ENCODE measurements at places on chromosomes 6 and 20.

DNA sequence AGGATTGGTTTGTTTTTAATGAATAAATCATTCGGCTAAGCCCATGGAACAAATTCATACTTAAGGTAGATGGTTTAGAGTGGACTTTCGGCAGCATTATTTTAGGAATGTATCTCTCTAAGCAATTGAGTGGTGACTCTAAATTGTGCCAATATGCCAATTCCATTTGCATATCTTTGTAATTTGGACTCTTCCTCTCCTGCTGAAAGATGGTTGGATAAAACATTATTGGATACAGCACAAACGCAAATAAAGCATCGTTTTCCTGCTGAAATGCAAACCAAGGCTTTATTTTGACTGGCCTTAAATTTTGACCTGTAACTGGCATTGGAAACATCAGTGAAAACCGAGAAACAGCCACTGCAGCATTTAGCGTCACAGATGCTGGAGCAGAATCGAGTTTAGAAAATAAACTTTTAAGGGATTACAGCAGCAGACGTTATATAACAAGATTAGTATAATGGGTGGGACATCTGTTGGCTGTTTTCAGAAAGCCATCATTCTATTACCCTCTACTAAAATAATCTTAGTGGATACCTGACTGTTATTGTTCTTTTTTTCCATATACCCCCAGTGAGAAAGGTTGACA, 726.0 kb downstream of the KIF16B start:
- DNase-seq: no peak

- no peak for DNase-seq
Observed at GRCh38 chr6:42989923-42990322, 5.6 kb downstream of the PPP2R5D start.

GRCh38 chr6:1609041-1609647, 571 bp upstream of the FOXC1 start:
- no peak for DNase-seq

DNA sequence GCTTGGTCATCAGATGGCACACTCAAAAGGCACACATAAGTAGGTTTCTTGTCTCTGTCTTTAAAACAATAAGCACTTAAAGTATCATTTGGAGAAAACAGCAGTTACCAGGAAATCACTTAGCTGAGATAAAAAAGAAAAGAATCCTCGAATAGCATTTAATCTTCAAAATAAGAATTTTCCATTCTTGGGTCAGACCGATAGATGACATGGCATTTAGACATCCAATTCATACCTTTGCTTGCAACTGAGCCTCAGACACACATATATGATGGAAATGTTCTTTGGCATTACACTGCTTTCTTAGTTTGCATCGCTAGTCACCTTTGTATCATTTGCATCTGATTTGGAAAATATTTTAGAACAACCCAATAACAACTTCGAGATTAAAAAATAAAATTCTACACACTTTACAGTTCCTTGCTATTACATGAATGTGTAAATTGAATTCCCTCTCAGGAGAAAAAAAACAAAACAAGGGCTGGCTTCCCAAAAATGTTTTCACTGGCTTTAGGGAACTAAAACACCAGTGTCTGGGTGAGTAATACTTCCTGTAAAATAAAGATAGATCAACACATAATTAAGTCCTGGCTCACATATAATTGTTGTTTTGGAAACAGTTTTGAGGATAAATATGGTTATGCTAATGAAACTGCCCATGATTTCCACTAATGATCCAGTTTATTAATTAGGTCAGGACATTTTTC, 1.3 kb upstream of the RNF217 start:
- DNase-seq: no peak

- no peak for DNase-seq
Observed at GRCh38 chr6:107811591-107812218, 12.4 kb downstream of the SCML4 start.

GRCh38 chr6:106512048-106512967, 117.0 kb downstream of the RTN4IP1 start:
- peak; percentile 81 for DNase-seq

DNA sequence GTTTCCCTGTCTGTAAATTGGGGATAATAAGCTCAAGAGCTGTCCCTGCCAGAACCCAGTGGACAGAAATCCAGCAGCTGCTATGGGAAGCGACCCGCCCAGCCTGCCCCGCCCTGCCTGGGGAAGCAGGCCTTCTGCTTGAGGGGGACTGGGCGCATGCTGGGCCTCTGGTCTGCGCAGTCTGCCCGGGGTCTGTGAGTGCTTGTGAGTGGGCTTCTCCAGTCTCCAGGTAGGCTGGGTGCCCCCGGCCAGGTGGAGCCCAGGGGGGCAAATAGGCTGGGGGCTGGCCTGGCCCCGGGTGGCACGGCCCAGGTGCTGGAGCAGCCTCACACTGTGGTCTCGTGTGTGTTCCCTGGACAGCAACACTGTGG, 648 bp upstream of the RBBP8NL start:
- DNase-seq: no peak

DNA sequence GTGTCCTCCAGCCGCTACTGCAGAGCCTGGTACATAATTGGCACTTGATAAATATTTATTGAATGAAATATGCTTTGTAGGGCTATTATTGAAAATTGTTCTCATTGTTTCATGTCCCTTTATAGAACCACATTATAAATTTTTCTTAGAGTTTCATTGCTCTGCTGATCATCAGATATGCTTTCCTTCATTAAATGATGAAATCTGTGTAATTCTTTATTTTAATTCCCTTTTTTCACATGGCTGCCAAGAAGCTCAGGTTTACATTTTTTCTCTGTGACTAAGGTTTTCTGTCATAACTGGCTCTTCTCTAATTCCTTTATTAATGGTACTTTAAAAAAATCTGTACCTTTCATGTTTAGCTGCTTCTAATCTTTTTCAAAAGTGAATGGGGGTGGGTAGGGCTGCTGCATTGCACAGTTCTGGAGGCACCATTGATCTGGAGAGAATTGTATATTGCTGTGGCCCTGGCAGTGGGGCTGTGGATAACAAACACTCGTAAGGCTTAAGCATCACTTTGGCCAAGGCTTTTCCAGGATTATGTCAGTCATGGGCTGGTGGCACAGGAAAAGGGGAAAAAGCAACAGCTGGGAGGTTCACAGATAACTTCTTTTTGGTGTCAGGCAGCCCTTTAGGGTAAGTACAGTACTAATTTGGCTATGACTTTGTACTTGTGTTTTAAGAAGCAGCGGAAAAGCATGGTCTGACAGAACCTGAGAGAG, 43.8 kb downstream of the ARFGEF2 start:
- DNase-seq: no peak

DNA sequence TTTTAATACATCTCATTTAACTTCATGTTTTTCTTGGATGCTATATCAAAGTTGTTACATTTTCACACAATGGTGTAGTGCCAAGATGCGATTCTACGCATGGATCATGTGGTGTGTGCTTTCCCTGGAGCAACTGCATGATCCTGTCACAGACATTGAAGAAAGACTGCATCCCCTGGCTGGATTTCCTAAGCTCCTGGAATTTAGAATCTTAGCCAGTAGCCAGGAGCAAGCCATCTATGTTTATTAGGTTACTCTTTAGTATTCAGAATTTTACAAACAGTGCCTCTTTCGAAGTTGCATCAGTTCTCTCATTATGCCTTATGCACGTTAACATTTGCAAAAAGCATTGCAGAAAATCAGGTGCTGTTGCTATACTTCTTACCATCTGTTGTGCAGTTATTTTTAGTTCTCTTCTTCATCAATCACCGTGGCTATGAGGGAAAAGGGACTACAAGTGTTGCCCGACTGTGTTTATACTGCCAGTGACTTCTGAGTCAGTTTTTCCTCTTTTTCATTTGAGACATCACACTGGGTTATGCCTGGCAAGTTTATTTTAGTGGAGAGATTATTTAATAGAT, 584.2 kb downstream of the BCKDHB start:
- no peak for DNase-seq

- DNase-seq: no peak
Observed at GRCh38 chr6:7402716-7403115, 13.1 kb downstream of the RIOK1 start.

- no peak for DNase-seq
Observed at GRCh38 chr6:67219346-67219745, 1415.7 kb upstream of the ADGRB3 start.

DNA sequence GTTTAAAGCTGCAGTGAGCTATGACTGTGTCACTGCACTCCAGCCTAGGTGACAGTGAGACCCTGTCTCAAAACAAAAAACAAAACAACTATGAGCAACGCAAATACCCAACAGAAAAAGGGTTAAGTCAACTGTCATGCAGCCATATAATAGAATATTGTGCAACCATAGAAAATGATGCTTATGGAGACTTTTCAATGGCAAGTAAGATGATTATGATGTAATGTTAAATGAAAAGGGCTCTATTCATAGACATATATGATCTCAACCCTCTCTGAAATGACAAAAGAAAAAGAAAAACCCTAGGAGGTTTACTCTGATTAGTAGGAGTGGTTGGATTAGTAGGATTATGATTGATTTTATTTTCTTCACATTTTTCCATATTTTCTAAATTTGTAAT, 41.3 kb upstream of the TBC1D7 start:
- DNase-seq: no peak

GRCh38 chr6:17482711-17483110, 89.3 kb downstream of the CAP2 start:
- DNase-seq: no peak

DNA sequence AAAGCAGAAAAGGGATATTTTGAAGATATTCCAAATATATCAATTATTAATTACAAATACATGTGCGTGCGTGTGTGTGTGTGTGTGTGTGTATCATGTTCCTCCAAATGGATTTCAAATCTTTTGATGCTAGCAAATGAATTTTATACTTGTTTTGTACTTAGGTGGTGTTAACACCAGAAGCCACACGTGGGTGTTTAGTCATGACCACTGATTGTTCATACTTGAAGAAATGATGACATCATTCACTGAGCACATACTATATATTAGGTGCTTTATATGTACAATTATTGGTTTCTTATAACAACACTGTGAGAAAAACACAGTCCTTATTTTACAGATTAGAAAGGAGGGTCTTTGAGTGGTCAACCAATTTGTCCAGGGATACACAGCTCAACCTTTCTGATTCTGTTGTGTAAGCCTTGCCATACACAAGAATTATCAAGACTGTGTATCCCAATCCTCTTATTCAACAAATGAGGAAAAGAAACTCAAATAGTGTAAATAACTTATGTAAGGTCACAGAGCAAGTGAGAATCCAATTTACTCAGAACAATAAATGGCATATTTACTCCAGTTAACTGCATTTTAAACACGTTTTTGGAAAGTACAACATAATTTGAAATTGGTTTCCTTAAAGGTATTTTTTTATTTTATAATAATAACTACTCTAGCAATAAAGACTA, 88.5 kb downstream of the BCAS1 start:
- DNase-seq: no peak

GRCh38 chr20:54345821-54346220, 129.6 kb upstream of the DOK5 start:
- DNase-seq: no peak

GRCh38 chr20:298776-299391, 1.5 kb downstream of the ZCCHC3 start:
- DNase-seq: no peak

DNA sequence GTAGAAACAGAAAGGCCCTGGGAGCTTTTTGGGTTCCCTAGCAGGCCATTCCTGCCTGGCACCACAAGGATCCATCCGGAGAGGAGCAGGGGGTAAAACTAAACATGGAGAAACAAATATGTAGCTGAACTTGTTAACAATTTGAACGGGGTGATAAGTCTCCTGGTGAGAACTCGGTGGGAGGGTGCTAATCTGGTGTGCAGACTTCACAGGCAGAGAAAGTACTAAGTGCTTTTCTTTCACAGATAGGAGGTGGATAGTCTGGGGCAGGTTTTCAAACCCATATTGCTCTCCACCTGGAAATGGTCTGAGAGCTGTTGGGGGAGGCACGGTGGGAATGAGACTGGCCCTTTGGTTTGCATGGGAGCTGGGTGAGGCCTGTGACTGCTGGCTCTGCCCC, 196.3 kb upstream of the FUT9 start:
- no peak for DNase-seq

- no peak for DNase-seq
Observed at GRCh38 chr20:17460119-17460518, 71.1 kb downstream of the BFSP1 start.

DNA sequence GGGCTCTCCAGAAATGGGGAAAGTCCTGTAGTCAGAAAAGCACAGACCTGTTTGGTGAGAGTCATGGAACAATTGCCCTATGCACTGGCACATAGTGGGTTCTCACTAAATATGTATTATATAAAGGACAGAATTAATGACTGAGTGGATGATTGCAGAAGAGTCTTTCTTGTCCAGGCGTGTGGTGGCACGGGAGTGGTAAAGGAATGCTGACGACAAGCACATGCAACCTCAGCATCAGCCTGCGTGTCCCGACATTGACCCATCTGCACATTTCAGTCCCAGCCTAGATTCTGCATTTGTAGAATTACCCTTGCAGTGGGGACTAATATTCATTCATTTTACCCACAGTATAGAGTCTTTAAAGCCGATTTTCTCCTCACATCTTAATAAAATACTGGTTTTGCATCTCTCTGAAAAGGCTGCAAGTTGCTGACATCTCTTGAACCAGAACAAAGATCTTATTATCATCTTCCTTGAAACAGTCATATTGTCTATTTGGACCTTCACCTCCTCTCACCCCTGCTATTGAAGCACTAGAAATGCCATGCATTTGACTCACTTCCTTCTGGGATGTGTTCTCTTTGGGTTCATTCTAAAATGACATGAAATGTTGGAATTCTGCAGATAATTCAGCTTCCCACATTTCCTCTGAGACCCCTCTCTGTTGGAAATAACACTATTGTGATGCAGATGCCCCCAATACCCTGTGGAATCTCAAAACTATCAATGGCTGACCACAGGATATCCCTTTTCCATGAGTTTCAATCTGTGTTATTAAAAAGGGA, 883.6 kb upstream of the FLRT3 start:
- no peak for DNase-seq

DNA sequence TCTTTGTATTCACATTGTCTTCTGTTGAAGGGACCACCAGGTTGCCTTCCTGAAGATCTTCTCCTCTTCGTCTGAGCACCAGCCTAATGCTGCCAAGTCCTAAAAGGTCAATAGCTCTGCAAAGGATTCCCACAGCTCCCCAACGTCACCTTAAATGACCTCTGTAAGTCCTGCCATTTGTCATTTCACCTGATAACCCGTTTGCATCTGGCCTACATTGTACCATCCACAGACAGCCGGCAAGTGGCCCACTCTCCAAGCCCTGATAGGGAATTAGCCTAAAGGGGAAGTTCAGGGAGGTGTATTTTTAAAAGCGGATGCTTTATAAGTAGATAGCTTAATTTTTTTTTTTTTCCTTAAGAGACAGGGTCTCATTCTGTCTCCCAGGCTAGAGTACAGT, 127.8 kb downstream of the ZMYND8 start:
- no peak for DNase-seq

GRCh38 chr20:10540636-10541493, 105.8 kb downstream of the SLX4IP start:
- no peak for DNase-seq

GRCh38 chr6:11605507-11605905, 68.0 kb downstream of the TMEM170B start:
- DNase-seq: no peak

All from naive B cell (primary cell).